H4 (cell line): ENCODE measurements at places on chromosomes 5 and 9. TPM values are rescaled to one million over a fixed set of nuclear protein-coding genes. Genes with fewer than 3 reads are reported as not detected.

RNF180 gene
- total RNA-seq, result 6.3 and 6.6 TPM in 2 replicates

FOXD4L6 gene
- 0.14 TPM in 1 of 2 replicates, not detected in the other for total RNA-seq

F2RL2 gene
- 88.7 and 93.9 TPM in 2 replicates for total RNA-seq

MYMK gene
- total RNA-seq, result not detected in 2 replicates

IFNA21 gene
- 0.15 TPM in 1 of 2 replicates, not detected in the other for total RNA-seq

SLC6A19 gene
- not detected in 2 replicates for total RNA-seq

STK32A gene
- 0.04 and 0.77 TPM in 2 replicates for total RNA-seq
